ENCODE measurements at places on chromosomes 16 and 17. TPM values are rescaled to one million over a fixed set of nuclear protein-coding genes. Genes with fewer than 3 reads are reported as not detected.

Gene OR4D1
- 0.11 TPM for total RNA-seq

DNA sequence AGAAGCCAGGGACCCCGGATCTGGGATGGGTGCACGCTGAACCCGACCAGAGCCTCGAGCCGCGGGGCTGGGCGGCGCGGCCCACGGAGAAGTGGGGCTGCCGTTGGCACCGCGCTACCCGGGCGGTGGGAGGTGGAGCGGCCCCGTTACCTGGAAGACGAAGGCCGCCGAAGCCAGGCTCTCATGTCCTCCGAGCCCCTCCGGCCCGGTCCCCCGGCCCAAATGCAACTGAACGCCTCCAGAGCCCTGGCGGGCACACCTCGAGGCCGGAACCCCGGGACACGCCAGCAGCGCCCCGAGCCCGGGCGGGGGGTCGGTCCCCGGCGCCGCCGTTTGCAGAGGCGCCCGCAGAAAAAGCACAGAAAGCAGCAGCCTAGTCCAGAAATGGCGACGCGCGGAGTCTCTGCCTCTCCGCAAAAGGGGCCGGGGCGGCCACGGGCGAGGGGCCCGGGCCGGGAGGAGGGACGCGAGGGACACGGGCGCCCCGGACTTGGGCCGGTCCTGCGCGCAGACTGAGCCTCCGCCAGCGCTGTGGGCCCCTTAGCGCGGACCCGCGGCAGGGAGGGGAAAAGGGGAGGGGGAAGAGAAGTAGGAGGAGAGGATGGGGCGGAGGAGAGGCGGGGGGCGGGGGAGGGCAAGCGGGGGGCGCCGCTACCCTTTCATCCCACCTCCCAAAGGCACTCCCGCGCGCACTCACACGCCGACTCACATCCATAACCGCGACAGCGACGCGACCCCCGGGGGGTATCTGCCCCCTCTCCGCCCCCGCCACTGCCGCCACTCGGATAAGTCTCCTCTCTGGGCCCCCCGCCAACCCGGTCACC is 1.4 kb downstream of the AXIN2 start:
- DNase-seq, result no peak
- H3K27me3 ChIP-seq, result no peaks in the 10 kb centered on the region
- no peak overlapping the region for H3K4me3 ChIP-seq

Gene ATP5PD
- 212 TPM for total RNA-seq

DNA sequence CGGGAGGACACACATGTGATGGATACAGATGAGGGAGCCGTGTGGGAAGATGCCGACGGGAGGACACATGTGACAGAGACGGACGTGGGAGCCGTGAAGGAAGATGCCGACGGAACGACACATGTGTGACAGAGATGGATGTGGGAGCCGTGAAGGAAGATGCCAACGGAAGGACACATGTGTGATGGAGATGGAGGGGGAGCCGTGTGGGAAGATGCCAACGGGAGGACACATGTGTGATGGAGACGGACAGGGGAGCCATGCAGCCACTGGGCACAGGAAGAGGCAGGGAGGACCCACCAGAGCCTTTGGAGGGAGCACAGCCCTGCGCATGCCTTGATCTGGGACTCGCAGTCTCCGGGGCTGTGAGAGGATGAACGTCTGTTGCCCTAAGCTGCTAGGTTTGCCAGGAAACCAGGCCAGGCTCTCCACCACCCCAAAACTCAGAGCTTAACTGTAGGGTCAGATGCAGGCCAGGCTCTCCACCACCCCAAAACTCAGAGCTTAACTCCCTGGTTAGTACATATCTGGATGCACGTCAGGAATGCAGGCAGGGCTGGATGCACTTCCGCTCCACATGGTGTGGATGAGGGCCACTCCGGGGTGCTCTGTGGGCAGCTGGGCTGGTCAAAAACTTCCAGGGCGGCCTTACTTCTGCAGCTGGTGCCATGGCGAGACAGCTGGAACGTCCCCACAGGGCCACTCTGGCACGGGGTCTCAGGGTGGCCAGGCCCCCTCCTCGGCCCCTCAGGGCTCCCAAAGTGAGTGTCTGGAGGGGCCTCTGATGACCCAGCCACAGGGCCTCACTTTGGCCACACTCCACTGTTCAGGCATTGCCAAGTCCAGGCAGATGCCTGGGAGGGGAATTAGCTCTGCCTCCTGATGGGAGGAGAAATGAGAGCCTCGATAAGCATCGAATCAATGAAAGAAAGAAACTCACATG is 47.7 kb upstream of the ZNF469 start:
- no peak for DNase-seq
- no peaks in the 10 kb centered on the region for H3K36me3 ChIP-seq
- H3K27ac ChIP-seq, result peak overlapping the region; percentile 40
- H3K27me3 ChIP-seq, result no peaks in the 10 kb centered on the region
- H3K4me3 ChIP-seq, result no peak overlapping the region

- H3K36me3 ChIP-seq, result no peaks in the 10 kb centered on the region
- H3K27me3 ChIP-seq, result no peaks in the 10 kb centered on the region
- H3K4me3 ChIP-seq, result no peak overlapping the region
- peaks cover 38% of the 10 kb centered on the region for H3K4me1 ChIP-seq
- no peak for DNase-seq
These were observed 257.9 kb downstream of the SOX9 start for GRCh38 chr17:72378414-72379390.

Gene EME1
- 2.8 TPM for total RNA-seq

- H3K4me1 ChIP-seq, result peaks cover 33% of the 10 kb centered on the region
- H3K27me3 ChIP-seq, result no peaks in the 10 kb centered on the region
- H3K36me3 ChIP-seq, result peaks cover 2% of the 10 kb centered on the region
- H3K4me3 ChIP-seq, result no peak overlapping the region
- peak overlapping the region; percentile 85 for H3K27ac ChIP-seq
These were observed 6.3 kb downstream of the IGSF6 start for GRCh38 chr16:21646091-21646490.

DNA sequence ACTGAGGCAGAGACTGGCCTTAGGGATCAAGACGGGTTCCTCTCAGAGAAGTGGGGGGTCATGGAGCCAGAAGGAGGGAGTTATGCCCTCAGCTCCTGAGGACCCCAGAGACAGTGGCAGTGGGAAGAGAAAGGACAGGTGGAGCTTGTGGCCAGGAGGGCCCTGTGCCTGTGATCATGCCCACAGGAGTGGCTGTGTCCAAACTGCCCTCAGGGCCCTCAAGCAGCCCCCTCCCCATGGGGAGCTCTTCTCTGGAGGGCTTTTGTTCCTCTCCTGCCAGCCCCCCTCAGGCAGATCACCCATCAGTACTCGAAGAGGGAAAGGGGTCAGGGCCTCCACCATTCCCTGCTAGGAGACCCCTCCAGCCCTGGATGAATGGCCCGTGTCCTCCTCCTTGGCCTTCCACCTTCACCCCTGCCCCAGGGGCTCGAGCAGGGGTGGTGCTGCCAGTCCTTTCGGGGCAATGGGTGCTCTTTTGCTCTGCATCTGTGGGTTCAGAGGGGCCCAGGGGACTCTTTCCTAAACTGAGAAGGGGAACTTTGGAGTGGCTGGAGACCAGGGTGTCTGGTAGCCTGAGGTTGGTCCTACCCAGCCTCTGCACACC is 52.7 kb downstream of the BEAN1 start:
- DNase-seq, result peak; percentile 72
- H3K36me3 ChIP-seq, result no peaks in the 10 kb centered on the region
- H3K4me1 ChIP-seq, result peaks cover 5% of the 10 kb centered on the region
- H3K27me3 ChIP-seq, result peaks cover 12% of the 10 kb centered on the region
- no peak overlapping the region for H3K27ac ChIP-seq
- no peak overlapping the region for H3K4me3 ChIP-seq

GRCh38 chr16:46982335-46982734 is 8.9 kb upstream of the DNAJA2 start:
- peaks cover 2% of the 10 kb centered on the region for H3K4me1 ChIP-seq
- H3K27me3 ChIP-seq, result peaks cover 18% of the 10 kb centered on the region
- no peak overlapping the region for H3K27ac ChIP-seq
- DNase-seq, result no peak
- no peaks in the 10 kb centered on the region for H3K36me3 ChIP-seq

- no peaks in the 10 kb centered on the region for H3K27me3 ChIP-seq
- no peak overlapping the region for H3K4me3 ChIP-seq
- H3K4me1 ChIP-seq, result peaks cover 22% of the 10 kb centered on the region
- H3K36me3 ChIP-seq, result no peaks in the 10 kb centered on the region
These were observed 8.0 kb downstream of the ZNF469 start for GRCh38 chr16:88390735-88391134.

DNA sequence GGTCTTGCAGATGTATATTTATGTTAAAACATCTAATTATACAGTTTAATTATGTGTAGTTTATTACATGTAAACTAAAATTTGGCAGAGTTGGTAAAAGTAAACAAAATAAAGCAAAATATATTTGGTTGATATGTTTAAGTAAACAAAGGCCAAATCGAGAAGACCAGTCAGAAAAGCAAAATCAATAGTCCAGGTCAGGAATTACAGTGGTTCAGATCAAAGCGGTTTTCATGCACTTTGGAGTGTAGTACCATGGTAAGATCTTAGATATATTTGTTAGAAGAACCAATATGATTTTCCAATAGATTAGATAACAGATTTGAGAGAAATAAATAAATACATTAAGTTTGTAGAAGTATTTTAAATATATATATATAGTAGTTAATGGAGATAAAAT is 1421.6 kb upstream of the CDH8 start:
- H3K27me3 ChIP-seq, result peaks cover 11% of the 10 kb centered on the region
- H3K4me3 ChIP-seq, result no peak overlapping the region
- H3K36me3 ChIP-seq, result no peaks in the 10 kb centered on the region
- no peaks in the 10 kb centered on the region for H3K4me1 ChIP-seq
- DNase-seq, result no peak
- no peak overlapping the region for H3K27ac ChIP-seq

Gene MYO15A
- total RNA-seq, result 0.37 TPM

Gene KRT20
- not detected for total RNA-seq

All from osteocyte (in vitro differentiated cells).